ENCODE measurements at places on chromosomes 2 and 18.

DNA sequence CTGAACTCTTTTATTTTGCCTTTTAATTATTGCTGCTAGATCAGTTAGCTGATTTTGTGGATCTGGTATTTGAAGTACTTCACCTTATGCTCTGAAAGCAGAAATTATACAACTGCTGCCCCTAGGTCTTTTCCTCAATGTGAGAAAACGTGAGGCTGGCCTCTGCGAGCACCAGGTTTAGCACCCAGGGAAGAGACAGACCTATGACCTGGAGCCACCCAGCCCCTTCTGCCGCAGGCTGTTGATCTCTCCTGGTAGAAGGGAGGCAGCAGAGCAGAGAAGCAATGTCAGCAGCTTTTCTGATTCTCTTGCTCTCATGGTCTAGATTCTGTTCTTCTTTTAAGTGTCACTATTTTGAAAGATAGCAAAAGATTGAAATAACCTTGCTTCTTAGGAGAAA is 19.9 kb downstream of the TRAPPC12 start:
- DNase-seq, result no peak

DNA sequence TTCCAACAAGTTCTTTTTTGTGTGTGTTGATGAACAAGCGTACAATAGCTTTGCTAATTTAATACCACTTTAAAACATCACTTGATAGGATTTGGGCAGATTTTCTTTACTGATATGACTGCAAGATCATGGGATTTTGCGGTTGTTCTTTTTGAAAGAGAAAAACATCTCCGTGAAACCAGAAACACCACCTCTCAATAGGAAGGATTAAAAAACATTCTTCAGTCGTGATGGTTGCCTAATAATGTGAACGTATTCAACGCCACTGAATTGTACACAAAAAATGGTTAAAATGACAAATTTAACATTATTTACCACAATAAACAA is 19.3 kb downstream of the RBMS1 start:
- no peak for DNase-seq

DNA sequence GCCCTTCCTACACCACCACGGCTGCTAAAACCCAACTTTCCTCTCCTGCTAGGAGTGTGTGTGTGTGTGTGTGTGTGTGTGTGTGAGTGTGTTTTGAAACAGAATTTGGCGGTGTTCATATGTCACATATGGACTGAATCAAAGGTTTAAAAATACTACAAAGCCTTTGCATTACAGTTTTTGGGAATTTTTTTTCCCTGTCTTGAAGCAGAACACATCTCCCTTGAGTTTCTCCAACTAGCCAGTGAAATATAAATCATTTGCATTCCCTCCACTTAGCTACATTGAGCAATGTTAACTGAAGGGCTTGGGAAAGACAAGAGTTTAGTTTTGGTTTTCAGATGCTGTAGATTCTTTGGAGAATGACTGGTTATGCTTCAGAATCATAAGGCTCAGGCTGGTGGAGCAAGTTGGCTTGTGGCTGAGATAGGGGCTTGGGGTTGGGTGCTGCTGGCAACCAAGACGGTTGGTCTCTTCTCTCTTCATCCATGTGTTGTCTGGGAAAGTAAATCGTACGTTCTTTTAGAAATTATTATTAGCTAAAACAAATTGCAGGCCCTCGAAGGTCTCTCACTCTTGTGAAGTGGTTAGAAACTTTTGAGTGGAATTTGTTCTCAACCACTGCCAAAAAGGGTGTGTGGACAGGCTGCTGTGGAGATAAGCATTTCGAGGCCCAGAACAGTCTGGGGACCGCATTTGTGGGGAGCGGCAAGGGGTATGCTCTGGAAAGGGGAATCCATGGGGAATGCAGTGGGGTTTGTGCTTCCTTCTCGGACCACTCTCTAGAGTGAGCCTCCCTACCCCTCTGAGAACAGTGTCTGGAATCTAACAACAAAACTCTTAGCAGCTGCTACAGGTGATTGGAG is 1.4 kb downstream of the NRP2 start:
- no peak for DNase-seq

GRCh38 chr18:65990174-65990690 is 239.4 kb downstream of the CDH7 start:
- no peak for DNase-seq

DNA sequence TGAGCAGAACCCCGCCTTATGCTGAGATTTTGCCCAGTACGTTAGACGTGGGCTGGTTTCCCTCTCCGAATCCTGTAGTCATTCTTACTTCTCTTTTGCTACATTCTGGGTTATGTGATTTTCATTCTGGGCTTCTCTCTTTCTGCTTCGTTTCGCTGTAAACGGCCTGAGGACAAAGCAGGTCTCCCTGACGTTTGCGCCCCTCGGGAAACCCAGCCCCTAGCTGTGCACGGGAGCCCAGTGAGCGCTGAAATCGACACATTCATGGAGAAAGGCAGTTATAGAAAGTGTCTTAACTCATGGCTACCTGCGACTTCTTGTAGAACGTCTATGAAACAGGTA is 22.7 kb upstream of the MC5R start:
- no peak for DNase-seq

DNA sequence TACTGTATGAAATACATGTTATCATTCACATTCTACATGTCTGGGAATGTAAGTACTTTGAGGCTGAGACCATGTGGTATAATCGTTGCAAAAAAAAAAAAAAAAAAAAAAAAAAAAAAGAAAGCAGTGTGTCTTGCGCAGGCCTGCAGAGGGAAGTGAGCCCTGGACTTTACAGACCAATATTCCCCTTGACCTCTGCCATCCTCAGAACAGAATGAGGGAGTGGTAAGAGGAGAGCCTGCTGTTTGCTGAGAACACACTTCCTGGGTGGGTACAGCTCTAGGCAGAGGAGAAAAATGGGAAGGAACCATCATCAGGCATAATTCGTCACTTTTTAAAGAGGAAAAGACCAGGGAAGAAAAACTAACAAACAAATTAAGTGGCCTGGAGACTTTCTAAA is 28.8 kb upstream of the TBC1D8 start:
- DNase-seq, result no peak

- DNase-seq, result no peak
These were observed 86.8 kb downstream of the FMNL2 start for GRCh38 chr2:152421521-152422370.

DNA sequence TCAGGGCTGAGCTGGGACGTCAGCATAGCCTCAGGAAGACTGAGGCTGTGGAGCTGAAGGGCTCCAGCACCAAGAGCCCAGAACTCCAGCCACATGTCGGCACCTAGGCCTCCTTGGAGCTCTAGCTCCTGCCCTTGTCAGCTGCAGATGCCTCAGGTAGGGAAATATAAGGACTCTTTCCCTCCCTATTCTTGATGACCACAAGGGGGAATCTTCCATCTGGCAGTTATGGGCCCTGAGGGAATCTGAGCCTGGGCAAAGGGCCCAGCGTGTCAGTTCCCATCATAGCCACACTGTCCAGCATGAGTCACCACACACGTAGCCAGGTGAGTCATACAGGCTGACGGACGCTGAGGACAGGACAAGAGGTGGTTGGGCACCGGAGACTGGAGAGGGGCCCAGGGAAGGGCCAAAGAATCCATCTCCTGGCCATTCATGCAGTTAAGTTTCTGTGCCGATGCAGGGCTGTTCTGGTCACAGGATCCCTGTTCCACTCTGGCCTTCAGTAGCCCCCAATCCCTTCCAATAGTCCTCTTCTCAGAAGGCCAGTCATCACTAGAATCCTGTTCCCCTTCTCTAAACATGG is 1.8 kb downstream of the MPV17 start:
- no peak for DNase-seq

DNA sequence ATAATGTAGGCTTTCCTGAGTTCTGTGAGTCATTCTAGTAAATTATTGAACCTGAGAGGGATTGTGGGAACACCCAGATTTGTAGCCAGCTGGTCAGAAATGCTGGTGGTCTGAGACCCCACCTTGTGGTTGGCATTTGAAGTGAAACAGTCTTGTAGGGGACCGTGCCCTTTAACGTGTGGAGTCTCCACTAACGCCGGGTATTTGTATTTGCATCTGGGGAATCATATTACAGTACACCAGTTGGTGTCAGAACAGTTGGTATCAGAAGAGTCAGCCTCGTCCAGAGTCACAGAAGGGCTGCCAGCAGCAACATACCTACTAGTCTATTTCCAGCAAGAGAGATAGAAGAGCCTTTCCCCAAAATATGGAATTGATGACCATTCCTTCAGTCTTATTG is 38.3 kb upstream of the PTPN4 start:
- DNase-seq, result no peak

DNA sequence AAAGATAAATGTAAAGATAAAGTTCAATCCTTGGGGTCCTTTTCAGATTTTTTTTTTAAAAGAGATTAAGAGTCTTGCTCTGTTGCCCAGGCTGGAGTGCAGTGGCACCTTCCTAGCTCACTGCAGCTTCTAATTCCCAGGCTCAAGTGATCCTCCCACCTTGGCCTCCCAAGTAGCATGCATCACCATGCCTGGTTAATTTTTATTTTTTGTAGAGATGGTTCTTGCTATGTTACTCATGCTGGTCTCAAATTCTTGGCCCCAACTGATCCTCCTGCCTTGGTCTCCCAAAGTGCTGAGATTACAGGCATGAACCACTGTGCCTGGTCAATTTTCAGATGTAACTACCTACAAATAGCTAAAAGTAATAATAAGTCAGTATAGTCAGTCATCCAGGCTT is 21.1 kb downstream of the NFE2L2 start:
- no peak for DNase-seq

DNA sequence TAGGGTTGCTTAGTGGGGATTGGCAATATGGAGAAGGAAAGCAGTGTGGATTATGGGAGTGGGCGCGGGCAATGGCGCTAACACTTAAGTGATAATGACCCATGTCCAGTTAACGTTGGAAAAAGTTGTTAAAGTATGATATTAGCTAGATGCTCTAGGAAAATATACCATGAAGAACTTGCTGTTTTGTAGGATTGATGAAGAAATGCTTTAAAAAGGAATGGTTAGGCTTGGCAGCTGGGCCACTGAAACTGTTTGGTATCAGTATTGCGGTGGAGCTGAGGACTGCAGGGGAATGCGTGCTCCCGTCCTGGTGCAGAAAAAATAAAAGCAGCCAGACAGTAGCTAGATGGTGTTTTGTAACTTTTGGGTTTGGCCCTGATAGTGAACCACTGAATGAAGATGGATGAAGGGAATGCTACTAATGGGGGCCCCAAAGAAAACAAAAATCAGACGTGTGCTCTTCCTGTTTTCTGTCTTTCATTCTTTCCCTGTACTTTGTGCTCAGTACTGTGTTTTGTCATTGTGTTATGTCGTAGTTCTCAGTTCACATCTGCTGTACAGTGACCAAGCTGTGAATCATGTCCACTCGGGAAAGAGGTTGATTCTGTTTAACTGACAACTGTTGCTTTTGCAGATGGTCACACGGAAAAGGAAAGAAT is 999 bp downstream of the INSIG2 start:
- no peak for DNase-seq

Data from T-helper 1 cell (primary cell).